ENCODE measurements at places on chromosomes 16 and 17.

GRCh38 chr16:54291656-54292487 is 5.3 kb upstream of the IRX3 start:
- no peak for DNase-seq

DNA sequence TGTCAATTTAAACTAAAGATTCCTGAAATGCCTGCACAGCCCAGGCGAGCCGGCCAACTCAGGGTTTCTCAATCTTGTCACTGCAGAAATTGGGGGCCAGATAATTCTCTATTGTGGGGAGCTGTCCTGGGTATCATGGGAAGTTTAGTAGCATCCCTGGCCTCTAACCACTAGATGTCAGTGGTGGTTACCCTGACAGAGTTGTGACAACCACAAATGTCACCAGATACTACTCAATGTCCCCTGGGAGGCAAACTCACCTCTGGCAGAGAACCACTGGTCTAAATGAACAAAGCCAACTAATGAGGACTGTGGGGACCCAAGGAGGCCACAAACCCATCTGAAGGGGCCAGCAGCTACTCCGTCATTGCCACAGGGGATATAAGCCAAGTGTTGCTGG is 90.9 kb downstream of the MYH11 start:
- DNase-seq = peak; percentile 39

DNA sequence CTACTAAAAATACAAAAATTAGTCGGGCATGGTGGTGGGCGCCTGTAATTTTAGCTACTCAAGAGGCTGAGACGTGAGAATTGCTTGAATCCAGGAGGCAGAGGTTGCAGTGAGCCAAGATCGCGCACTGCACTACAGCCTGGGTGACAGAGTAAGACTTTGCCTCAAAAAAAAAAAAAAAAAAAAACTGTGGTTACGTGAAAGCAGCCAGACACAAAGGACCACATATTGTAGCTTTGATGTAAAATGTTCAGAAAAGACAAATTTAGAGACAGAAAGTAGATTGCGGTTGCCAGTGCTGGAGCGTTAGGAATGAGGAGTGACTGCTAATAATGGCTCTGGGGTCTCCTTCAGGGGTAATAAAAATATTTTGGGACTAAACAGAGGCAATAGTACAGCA is 4.0 kb upstream of the MEAK7 start:
- DNase-seq = no peak

DNA sequence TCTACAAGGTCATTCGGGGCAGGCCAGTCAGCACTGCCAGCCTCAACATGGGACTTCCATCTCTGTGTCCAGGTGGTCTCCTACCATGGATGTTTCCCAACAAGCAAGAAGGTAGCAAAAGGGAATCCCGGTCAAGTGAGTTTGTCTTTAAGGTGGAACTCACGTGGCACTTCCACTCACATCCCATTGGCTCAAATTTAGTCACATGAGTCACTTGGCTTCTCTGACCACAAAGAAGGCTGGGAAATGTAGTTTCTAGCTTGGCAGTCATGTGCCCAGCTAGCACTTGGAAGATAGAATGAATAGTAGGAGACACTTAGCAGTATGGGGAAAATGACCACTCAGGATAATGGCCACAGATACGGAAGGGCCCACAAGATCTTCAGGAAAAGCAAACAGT is 106.6 kb downstream of the AIPL1 start:
- DNase-seq = no peak

DNA sequence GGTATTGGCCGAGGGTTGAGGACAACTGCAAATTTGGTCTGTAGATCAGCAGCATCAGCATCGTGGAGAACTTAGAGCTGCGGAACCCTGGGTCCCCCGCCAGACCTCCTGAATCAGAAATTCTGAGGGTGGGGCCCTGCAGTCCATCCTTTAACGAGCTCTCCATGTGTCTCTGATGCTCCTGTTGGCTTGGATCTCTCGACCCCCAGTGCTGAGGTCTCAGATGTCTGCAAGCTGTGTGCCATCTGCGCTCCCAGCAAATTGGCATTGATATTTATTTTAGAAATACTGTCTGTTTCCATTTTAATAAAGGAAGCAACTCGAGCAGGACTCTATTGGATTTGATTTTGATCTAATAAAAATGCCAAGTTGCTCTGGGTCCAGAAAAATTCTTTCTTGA is 250.0 kb downstream of the KATNIP start:
- DNase-seq = no peak

- DNase-seq = no peak
These were observed 29.8 kb upstream of the USP43 start for GRCh38 chr17:9615486-9615885.

GRCh38 chr16:57318240-57318970 is 33.9 kb upstream of the PLLP start:
- no peak for DNase-seq

GRCh38 chr16:60755907-60756306 is 1280.3 kb downstream of the CDH8 start:
- no peak for DNase-seq

DNA sequence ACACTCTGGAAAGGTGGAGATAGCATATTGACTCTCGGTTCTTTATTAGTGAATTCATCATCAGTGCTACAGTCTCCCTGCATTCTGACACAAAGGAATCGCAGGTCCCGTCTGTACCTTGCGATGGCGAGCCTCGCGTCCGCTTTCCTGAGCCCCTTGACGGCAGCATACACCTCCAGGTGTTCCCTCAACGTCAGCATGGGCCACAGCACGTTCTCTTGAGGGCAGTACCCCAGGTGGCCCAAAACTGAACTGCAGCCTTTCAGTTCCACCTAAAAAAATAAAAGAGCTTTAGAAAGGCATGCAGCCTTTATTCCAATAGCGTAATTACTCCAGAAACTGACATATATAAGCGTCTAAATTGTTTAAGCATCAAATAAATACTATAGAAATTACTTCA is 24.2 kb upstream of the ABCA9 start:
- no peak for DNase-seq

DNA sequence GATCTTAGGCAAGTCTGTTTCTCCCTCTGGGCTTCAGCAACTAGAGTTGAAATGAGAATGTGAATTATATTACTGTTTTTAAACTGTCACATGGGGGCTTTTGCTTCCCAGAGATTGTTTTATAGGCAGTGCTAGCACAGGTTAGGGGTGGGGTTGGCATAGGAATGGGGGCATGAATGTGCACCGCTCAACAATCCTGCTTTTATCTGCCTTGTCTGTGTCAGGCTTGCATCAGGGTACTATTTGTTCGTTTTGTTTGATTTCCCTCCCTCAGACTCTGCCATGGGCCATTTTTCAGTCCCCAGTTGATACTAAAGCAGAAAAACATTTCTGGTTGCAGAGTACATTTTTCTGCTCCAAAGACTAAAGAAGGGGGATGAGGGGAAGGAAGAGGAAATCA is 34.6 kb upstream of the IRX6 start:
- DNase-seq = no peak

DNA sequence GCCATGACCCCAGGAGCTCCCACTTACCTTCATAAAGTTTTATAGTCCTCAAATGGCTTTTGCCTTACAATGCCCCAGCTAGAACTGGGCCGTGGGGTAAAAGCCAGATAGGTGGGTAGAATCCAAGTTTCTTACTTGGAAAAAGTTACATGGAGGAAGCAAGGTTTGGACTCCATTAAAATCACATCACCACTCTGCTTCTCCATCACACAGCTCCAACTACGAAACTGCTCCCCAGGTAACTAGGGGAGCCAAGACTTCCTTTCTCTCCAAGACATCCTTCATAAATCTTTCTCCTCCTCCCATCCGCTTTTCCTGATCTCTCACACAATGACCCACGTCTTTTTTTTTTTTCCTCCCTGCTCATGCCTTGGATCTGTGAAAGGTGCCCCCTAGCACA is 130.8 kb upstream of the RCVRN start:
- DNase-seq = no peak

DNA sequence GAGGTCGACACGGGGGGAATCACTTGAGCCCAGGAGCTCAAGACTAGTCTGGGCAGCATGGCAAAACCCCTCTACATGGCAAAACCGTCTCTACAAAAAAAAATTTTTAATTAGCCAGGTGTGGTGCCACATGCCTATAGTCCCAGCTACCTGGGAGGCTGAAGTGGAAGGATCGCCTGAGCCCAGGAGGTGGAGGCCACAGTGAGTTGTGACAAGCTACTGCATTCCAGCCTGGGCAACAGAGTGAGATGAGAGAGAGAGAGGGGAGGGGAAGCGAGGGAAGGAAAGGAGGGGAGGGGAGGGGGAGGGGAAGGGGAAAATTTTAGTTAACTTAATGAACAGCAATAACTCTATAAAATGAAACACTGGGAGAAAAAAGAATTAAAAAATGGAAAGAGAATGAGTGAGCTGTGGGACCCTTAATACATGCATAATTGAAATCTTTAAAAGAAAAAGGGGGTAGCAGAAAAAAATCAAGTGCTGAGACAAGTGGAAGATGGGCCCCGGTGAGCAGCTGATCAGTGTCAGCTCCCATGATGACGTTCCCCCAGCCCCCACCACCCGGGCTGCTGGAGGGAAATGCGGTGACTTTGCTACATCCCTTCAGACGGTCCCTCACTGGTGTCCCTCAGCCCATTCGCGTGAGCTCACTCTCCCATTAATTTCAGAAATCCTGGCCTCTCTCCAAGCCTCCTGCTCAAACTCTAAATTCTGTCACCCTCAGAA is 2.7 kb downstream of the ASGR2 start:
- no peak for DNase-seq

Data from ACHN (cell line).